Muscle of back (tissue), 13 donors: ENCODE measurements at places on chromosomes 16 and 17. TPM values are rescaled to one million over a fixed set of nuclear protein-coding genes. Genes with fewer than 3 reads are reported as not detected.

VWA3A gene
- 0.23 TPM for polyA plus RNA-seq

IRX3 gene
- 20.0 TPM for polyA plus RNA-seq

IL34 gene
- 4.7 TPM for polyA plus RNA-seq

TEKT5 gene
- 0.46 TPM for polyA plus RNA-seq

KCNJ12 gene
- polyA plus RNA-seq, result 8.3 TPM

TRIM25 gene
- 14.9 TPM for polyA plus RNA-seq

SLC47A1 gene
- polyA plus RNA-seq, result 2.0 TPM

CRHR1 gene
- 0.25 TPM for polyA plus RNA-seq

CIBAR2 gene
- polyA plus RNA-seq, result not detected

ACLY gene
- 60.5 TPM for polyA plus RNA-seq

TBC1D3C gene
- polyA plus RNA-seq, result not detected

MT1F gene
- 0.97 TPM for polyA plus RNA-seq

KRT40 gene
- 10.1 TPM for polyA plus RNA-seq

ABCC6 gene
- 0.98 TPM for polyA plus RNA-seq

FNDC8 gene
- 0.39 TPM for polyA plus RNA-seq

SEZ6L2 gene
- polyA plus RNA-seq, result 1.9 TPM

SALL1 gene
- polyA plus RNA-seq, result 0.11 TPM

E4F1 gene
- polyA plus RNA-seq, result 16.1 TPM

PPM1E gene
- polyA plus RNA-seq, result 2.3 TPM

MAP2K6 gene
- 17.3 TPM for polyA plus RNA-seq

PDE6G gene
- 4.4 TPM for polyA plus RNA-seq

ASPHD1 gene
- 0.79 TPM for polyA plus RNA-seq

KCTD11 gene
- 7.2 TPM for polyA plus RNA-seq

TMEM132E gene
- 0.58 TPM for polyA plus RNA-seq

SLC12A3 gene
- not detected for polyA plus RNA-seq

WFIKKN1 gene
- 0.32 TPM for polyA plus RNA-seq

SERPINF2 gene
- 0.82 TPM for polyA plus RNA-seq

SOCS7 gene
- polyA plus RNA-seq, result 15.4 TPM

SLC38A8 gene
- not detected for polyA plus RNA-seq

PLA2G10 gene
- polyA plus RNA-seq, result 0.28 TPM

GTF3C1 gene
- polyA plus RNA-seq, result 54.4 TPM

MYLK3 gene
- polyA plus RNA-seq, result 8.7 TPM

NECAB2 gene
- 0.88 TPM for polyA plus RNA-seq

CBX1 gene
- polyA plus RNA-seq, result 76.7 TPM

HASPIN gene
- polyA plus RNA-seq, result 6.5 TPM

FOXN1 gene
- polyA plus RNA-seq, result not detected

TTLL6 gene
- polyA plus RNA-seq, result 0.22 TPM

ABCC12 gene
- 0.55 TPM for polyA plus RNA-seq
